Stimulated activated CD4-positive, alpha-beta T cell treated with anti-CD3 and anti-CD28 coated beads, Interleukin-1b, Interleukin-23, amount 100 ng/mL, for 1 hour (primary cell): ENCODE measurements at places on chromosomes 1 and 21.

DNA sequence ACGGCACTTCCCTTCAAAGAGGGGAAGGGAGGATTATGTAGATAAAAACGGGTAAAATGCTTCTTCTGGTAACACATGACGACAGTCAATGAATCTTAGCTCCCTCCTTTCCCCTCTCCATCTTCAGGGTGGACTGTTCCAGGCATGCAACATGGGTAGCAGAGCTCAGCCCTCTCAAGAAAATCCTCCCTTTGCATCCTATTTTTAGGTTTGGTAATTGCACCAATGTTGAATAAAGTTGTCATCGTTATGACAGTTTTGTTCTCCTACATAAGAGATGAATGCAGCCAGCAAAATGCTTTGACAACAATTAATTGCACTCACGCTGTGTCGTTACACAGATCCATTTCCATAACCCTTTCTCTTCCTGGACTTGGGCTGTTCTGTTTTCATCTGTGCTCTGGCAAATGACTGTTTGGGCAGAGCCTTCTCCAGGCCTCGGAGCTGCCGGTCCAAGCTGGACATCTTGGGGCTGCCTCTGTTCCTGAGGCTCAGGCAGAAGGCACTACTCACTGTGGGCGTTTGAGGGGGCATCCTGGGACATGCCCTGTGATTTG lies 127.6 kb downstream of the CNIH3 start:
- DNase-seq: no peak

GRCh38 chr1:111585447-111586086 lies 34.0 kb upstream of the RAP1A start:
- no peak for DNase-seq

DNA sequence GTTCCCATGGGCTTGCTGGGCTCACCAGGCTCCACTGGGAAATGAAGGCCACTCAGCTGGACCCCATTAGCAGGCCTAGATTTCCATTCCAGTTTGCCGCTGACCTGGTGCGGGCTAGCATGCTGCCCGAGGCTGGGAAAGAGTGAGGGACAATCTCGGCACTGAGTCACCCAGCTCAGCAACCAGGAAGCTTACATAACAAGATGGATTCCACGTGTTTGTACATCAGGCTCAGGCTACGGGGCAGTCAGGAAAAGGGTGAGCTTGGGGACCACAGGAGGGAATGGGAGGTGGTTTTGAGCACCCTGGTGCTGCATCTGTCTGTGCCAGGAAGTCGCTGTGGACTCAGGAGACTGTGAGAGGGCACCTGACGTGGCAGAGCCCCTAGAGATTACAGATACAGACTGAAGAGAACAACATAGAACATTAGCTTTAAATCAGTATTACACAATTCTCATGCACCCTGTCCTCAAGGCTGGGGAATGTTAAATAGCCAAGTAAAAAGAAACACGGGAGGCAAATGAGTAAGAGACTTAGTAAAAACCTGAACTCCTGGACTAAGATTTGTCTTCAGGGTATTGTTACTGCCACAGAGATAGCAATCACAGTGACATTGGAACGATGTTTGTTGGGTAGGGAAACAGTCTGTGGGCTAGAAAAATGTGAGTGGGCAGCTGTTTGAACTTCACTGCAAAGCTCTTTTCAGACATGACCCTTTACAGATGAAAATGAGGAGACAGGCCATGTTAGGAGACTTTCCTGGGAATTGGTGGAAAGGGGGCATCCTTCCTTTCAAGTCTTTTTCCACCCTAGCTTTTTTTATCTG lies 51.1 kb downstream of the GLUL start:
- no peak for DNase-seq

DNA sequence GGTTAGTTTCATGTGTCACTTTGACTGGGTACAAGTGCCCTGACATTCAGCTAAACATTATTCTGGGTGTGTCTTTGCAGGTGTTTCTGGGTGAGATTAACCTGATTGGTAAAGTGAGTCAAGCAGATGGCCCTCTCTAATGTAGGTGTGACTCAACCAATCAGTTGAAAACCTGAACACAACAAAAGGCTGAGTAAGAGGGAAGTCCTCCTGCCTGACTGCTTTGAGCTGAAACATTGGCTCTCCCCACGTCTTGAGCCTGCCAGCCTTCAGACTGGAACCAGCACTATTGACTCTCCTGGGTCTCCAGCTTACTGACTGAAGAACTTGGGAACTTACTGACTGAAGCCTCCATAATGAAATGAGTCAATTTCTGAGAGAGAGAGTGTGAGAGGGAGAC lies 70.0 kb upstream of the C21orf91 start:
- no peak for DNase-seq

DNA sequence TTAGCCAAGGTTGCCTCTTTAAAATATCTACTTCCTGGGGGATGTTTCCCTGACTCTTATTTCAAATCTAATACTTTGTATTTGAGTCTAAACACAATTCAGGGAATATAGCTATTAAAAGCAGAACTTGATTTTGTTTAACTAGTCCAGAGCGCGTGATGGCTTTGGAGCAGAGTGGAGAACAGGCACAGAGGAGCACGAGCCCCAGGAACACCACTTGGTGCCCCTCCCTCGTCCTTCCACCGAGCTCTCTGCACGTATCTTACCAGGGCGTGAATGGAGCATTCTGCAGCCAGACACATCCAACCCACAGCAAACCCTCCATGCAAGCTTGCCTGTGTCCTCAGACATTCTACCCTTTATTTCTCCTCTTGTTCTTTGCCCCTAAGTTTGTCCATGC lies 14.1 kb downstream of the KIF26B start:
- DNase-seq: no peak

GRCh38 chr1:20442920-20443625 lies 42.9 kb downstream of the CAMK2N1 start:
- DNase-seq: no peak

DNA sequence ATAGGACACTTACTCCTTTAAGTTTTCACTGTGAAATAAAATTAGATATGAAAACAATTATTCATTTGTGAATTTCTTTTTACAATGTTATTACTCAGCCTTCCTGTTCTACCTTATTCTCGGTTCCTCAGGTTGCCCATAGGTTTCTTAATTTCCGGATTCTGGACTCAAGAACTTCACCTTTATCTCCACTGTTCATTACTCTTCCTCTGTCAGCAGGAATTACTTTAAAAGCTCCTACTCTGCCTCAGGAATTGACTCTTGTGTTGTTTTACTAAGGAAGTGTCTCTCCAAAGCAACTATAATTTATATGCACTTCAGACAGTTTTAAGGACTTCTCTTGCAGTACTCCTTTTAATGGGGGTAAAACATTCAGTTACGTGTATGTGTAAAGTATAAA lies 123.8 kb downstream of the OSBPL9 start:
- no peak for DNase-seq

DNA sequence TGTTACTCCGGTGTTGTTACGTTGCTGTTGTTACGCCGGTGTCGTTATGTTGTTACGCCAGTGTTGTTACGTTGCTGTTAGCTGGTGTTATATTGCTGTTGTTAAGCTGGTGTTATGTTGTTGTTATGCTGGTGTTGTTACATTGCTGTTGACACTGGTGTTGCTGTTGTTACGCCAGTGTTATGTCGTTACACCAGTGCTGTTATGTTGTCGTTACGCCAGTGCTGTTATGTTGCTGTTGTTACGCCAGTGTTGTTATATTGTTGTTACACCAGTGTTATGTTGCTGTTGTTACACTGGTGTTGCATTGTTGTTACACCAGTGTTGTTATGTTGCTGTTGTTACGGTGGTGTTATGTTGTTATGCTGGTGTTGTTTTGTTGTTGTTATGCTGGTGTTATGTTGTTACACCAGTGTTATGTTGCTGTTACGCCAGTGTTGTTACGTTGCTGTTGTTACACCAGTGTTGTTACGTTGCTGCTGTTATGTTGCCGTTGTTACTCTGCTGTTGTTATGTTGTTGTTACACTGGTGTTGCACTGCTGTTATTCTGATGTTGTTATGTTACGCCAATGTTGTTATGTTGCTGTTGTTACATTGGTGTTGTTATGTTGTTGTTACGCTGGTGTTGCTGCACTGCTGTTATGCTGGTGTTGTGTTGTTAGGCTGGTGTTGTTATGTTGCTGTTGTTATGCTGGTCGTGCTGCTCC lies 25.6 kb downstream of the H6PD start:
- DNase-seq: no peak

- DNase-seq: no peak
These were observed 19.5 kb downstream of the LUZP1 start for GRCh38 chr1:23149114-23149513.

- no peak for DNase-seq
These were observed 949.7 kb downstream of the AMY1C start for GRCh38 chr1:104699433-104699832.

DNA sequence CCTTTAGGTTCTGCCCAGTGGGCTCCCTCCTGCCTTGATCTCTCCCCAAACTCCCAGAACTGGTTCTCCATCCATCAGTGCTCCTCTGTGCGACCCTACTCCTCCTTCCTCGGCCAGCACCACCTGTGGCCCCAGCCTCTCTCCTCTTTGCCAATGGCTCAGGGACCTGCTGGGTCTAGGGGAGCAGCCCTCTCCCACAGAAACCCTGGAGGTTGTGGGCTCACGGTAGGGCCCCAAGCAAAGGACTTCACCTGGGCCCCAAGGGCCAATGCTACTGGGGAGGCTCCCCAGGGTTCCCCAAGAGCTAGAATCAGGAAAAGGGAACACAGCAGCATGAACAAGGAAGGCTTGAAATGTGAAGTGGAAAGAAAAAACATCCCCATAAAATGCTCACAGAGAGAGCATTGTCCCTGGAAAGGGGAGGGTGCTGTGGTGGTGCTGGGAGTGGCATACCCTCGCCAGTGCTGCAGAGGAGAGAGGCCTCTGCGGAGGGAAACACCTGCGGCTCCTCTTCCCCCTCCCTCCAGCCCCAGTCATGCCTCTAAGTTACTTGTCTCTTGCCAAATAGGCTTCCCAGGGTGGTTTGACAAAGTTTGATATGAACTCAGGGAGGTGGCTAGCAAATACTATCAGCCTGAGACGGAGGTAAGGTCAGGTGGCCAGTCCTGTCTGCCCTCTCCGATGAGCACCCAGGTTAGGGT lies 2.5 kb downstream of the TMEM63A start:
- DNase-seq: no peak

GRCh38 chr1:45299981-45300668 lies 26.6 kb upstream of the HPDL start:
- no peak for DNase-seq

- no peak for DNase-seq
These were observed 32.8 kb downstream of the OBSCN start for GRCh38 chr1:228240411-228241240.

DNA sequence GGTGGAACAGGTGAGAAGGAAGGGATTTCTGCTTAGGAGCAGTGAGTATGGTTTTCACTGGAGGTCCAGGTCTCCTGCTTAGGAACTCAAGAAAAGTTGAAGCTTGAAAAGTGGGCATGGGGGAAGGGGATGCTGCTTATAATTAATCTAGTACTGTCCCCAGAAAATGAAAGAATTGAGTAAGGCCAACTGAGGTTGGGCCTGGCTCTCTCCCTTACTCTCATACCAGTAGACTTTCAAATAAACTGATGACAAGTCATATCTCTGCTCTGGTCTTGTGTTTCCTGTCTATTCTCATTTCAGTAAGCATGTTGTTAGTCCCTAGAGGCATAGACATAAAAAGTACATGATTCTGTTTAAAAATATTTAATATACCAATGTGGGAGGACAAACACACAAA lies 26.4 kb downstream of the CD48 start:
- no peak for DNase-seq

GRCh38 chr1:16396591-16396990 lies 29.5 kb downstream of the SZRD1 start:
- DNase-seq: no peak

DNA sequence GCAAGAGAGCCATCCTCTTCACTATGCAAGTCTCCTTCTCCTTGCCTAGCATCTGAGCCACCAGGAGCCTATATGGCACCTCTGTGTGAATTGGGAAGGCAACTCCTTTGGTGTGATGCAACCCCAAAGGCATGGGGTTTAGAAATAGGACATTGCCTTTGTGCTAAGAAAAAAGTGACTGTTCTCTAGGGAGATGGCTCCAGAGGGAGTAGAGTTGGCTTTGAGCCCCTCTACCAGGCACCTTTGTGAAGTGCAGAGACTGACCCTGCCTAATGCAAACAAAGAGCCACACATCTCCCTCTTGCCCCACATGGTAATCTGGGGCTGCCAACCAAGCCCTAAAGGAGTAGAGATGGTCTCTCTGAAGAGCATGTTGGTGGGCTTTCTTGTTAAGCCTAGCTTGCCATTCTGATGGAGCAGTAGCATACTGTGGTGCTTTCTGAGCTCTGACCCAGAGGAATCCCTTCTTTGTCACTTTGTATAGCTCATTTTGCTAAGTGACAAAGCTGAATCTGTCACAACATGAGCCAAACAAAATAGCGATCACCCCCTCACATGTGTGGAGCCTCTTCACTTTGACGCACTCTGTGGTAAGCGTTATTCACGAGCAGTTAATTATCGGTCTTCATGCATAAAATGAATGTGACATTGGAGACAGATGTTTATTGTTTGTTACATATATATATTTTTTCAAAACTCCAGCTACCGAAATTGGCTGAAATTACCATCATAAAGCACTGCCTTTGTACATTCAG lies 74.4 kb downstream of the RWDD3 start:
- no peak for DNase-seq

DNA sequence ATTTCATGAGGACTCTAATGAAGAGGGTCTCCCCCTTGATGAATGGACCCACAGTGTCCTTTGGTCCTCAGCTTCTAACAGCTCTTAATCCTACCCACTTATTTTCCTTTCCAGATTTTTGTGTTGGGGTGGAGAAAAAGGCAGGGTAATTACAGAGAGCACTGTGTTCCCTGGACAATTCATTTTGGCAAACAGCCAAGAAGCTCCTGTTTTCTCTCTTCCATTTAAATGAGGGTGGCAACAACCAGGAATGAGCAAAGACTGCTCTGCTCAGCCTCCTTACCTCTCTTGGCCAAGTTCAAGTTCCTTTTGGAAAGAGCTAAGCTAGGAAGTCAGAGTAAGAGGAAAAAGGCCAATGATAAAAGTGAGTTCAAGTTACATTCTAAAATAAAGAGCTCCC lies 11.9 kb downstream of the XKR8 start:
- DNase-seq: no peak

DNA sequence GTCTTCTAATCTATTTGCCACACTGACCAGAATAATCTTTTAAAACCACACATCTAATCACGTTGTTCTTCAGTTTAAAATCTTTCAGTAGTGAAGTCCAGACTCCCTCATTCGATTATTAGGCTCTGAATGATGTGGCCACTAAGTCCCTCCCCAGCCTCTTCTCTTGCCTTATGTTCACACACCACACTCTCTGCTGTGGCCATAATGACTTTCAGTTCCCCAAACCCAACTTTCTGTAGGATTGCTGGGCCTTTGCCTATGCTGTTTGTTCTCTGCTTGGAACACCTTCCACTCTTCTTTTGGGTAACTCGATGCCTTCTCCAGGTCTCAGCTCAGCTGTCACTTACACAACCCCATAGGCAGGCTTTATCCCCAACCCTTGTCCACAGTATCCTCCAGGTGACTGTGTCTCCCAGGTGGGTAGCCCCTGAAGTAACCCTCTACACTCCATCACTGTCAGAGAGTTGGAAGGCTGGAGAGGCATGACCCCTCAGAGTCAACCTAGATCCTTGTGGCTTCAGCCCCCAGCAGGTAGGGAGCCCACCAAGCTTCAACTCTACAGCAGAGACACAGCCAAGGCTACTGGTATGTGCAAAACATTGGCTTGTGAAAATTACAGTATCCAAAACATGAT lies 8.4 kb upstream of the SLC37A1 start:
- no peak for DNase-seq
